ENCODE measurements at places on chromosomes 3 and 15.

GRCh38 chr15:56794165-56794552 lies 60.9 kb upstream of the ZNF280D start:
- DNase-seq: no peak

DNA sequence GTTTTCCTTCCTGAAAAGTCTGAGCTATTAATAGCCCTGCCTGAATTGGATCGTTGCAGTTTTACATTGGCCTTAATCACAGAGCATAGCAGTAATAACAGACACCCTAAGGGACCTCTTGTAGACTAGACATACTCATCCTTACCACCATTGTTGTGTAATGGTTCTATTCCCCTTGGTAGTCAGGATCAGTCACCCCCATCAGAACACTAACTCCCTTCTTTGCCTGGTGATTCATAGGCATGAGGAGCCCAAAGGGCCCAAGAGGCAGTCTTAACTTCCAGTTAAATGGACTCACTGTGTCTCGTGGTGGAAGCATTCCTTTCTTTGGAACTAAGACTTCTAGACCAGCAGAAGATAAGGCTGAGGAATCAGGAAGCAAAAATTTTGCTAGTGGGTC lies 20.2 kb downstream of the CGGBP1 start:
- DNase-seq: no peak

GRCh38 chr15:76912430-76912829 lies 7.3 kb upstream of the SCAPER start:
- no peak for DNase-seq

DNA sequence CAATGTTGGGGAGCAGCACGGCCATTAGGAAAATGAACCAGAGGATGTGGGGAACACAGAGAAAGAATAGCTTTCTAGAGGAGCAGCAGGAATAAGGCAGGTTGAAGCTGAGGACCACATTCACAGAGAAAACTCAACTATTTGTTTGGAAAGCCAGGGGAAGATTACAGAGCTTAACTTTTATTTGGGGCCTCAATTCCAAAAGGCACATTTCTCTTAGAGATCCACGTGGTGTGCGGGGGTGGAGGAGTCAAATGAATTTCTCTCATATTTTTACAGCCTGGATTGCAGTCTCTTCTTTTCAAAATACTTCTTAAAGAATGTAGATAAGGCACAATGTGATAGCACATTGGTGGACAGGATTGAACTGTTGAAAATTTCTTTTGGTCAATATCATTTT lies 253.7 kb downstream of the ROBO1 start:
- no peak for DNase-seq

- DNase-seq: no peak
These were observed 366.2 kb upstream of the DPH6 start for GRCh38 chr15:35912196-35912595.

DNA sequence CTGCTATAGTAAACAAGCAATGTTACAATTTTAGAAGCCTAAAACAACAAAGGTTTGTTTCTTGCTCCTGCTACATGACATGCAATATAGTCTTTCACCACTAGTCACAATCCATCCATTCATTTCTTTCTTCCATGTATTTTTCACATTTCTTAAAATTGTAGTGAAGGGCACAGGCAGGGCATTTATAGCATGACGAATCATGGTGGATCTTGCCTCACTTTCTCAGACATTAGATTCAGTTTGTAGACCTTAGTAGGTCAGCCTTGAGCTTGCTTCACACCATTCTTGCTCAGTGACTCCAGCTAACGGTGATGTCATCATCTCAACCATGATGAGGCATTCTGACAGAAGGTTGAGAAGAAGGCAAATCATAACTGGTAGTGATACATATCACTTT lies 546.8 kb downstream of the TBL1XR1 start:
- no peak for DNase-seq

GRCh38 chr3:186417791-186418190 lies 55.8 kb upstream of the DGKG start:
- no peak for DNase-seq

DNA sequence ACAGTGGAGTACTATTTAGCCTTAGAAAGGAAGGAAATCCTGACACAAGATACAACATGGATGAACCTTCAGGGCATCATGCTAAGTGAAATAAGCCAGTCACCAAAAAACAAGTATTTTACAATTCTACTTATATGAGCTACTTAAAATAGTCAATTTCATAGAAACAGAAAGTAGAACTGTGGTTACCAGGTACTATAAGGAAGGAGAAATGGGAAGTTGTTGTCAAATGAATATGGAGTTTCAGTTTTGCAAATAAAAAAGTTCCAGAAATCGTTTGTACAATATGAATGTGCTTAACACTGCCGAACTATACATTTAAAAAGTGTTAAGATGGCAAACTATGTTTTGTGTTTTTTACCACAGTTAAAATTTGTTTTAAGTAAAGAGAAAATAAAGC lies 26.8 kb downstream of the TRANK1 start:
- no peak for DNase-seq

DNA sequence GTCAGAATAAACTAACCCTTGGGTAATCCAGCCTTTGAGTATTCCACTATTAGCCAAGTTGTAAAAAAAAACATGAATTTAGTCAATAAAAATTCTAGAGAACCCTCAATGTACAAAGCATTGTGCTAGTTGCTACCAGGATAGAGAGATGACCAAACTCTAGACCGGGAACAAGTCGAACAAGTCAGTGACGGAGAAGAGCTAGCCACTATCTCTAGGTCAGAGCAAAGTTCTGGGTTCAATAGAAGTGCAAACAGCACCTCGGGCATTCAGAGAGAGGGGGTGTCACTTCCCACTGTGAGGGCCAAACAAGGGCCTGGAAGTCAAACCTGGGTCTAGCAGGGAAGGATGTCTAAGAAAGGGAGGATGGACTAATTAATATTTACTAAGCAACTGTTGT lies 2.3 kb upstream of the ADCY5 start:
- no peak for DNase-seq

GRCh38 chr15:27527490-27528067 lies 556.6 kb downstream of the GABRG3 start:
- no peak for DNase-seq

- DNase-seq: no peak
These were observed 74.9 kb downstream of the IGF1R start for GRCh38 chr15:98723195-98723594.

DNA sequence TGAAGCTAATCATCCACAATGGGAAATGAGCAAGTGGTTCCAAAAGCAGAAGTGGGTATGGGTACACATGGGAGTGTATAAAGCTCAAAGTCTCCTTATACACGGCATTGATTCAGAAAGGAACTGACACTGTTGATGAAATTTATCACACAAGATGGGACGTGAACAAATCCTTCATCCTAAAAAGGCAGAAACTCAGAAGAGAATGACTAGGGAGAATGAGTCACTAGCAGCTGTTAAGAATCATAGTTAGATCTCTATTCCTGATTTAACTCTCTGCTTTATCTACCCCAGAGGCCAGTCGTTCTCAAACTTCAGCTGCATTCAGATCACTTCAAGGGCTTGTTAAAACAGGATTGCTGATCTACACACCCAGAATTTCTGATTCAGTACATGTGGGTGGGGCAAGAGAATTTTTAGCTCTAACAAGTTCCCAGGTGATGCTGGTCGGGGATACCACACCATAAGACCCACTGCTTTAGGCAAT lies 97.7 kb upstream of the PHLDB2 start:
- no peak for DNase-seq

DNA sequence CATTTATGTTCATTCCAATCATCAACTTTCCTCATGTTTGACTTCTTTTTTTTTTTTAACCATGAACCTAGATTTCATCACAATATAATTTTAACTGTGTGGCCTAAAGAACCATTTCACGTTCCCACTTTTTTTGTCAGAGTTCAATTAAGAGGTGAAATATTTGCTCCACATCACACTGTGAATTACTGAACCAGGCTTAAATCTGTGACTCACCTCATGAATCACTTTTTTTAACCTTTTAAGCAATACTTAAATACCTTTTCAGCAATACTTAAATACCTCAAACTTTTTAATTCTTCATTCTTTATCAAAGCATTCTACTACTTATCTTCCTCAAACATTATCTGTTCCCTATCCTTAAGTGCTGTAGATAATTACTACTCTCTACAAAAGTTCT lies 137.6 kb downstream of the SI start:
- no peak for DNase-seq

- DNase-seq: no peak
These were observed 211.9 kb downstream of the CBLB start for GRCh38 chr3:105656651-105657504.

- DNase-seq: no peak
These were observed 30.3 kb downstream of the LINS1 start for GRCh38 chr15:100571592-100572167.

- no peak for DNase-seq
These were observed 87.1 kb downstream of the CGNL1 start for GRCh38 chr15:57463360-57463759.

GRCh38 chr15:55552926-55553325 lies 35.2 kb downstream of the PYGO1 start:
- DNase-seq: no peak

DNA sequence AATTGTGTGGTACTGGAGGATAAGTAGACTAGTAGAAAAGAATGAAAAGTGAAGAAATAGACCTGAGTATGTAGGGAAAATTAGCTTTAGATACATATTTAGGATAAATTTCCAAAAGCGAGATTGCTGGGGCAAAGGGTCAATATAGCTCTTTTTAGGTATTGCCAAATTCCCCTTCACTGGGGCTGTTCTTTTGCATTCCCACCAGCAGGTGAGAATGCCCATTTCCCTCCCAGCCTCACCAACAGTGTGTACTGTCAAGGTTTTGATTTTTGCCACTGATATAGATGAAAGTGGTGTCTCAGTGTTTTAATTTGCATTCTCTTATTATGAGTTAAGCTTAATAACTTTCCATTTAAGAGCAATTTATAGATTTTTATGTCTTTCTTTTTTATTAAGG lies 35.7 kb upstream of the BHLHE40 start:
- no peak for DNase-seq

- DNase-seq: no peak
These were observed 262.0 kb downstream of the SHOX2 start for GRCh38 chr3:157844216-157844615.

DNA sequence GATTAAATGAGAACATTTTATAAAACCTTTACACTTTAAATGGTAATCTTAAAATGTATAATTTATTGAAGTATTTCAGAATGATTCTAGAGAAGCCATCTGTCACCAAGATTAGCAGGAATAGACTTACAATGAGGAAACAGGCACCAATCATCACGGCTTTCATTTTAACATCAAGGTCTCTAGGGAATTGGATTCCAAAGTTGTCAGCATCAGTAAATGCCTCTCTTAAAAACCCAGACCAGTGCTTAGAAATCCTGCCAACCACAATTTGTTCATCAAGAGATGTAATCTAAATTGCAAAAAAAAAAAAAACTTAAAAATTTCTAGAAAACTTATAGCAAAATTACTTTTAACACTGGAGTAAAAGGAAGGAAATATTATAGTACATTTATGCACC lies 20.3 kb downstream of the PLSCR2 start:
- DNase-seq: no peak

- DNase-seq: no peak
These were observed 758.6 kb upstream of the CFAP20DC start for GRCh38 chr3:59808446-59808845.

GRCh38 chr15:51110171-51110570 lies 15.5 kb upstream of the TNFAIP8L3 start:
- no peak for DNase-seq

- DNase-seq: no peak
These were observed 37.0 kb upstream of the TRIM71 start for GRCh38 chr3:32780735-32781210.

GRCh38 chr3:25663869-25664811 lies 567 bp downstream of the TOP2B start:
- DNase-seq: peak; percentile 33
